ENCODE measurements at places on chromosomes 1 and 21.

- no peak for DNase-seq
Observed at GRCh38 chr1:214640431-214641213, 37.6 kb downstream of the CENPF start.

- DNase-seq: no peak
Observed at GRCh38 chr1:172220376-172220775, 200.1 kb upstream of the C1orf105 start.

DNA sequence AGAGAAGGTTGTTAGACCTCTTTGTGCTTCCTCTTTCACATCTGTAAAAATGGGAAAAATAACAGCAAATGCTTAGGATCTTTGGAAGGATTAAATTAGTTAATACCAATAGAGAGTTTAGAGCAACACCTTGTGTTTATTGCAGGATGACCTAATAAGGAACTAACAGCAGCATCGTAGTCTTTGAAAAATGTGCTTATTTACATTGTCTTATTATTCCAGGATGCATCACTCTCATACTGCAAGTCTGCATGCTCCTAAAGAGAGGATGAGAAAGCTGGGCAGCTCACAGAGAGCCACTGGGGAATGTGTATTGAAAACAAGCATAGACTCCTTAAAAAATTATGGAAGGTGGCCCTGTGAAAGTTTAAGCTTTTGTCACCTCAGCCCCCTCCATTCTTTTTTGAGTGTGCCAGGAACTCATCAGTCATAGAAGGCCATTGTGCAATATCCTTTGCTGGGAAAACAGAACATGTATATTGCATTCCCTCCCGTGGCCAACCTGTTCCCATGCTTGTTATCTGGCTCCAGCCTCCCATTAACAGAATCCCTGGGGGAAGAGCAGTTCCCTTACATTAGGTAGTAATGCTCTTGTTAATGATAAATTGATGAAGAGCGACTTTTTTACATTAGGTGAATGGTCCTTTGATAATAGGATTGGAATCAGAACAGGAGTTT lies 180.7 kb downstream of the ZNF326 start:
- DNase-seq: peak; percentile 13

GRCh38 chr1:179516976-179517705 lies 58.6 kb downstream of the NPHS2 start:
- peak; percentile 5 for DNase-seq

- peak; percentile 47 for DNase-seq
Observed at GRCh38 chr1:165717918-165718515, 19.7 kb upstream of the ALDH9A1 start.

- DNase-seq: no peak
Observed at GRCh38 chr1:194930132-194930531, 1678.1 kb downstream of the KCNT2 start.

- DNase-seq: peak; percentile 7
Observed at GRCh38 chr21:16195538-16195910, 465.7 kb downstream of the USP25 start.

DNA sequence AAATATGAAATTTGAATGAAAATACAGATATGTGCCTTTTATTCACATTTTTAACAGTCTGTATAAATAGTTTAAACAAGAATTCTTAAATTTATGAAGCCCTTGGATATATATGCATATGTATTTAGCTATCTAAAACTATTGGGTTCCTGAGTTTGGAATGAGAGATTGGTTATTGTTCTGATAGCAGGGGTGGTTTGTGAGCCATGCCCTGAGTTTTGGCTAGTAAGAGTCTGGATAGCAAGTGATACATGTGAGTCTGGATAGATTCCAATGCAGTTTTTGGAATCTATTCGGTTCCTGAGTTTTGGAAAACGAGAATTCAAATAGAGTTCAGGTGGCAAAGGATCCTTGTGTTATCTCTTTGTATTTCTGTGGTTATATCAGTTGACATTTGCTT lies 2.8 kb downstream of the MAN1A2 start:
- DNase-seq: no peak

DNA sequence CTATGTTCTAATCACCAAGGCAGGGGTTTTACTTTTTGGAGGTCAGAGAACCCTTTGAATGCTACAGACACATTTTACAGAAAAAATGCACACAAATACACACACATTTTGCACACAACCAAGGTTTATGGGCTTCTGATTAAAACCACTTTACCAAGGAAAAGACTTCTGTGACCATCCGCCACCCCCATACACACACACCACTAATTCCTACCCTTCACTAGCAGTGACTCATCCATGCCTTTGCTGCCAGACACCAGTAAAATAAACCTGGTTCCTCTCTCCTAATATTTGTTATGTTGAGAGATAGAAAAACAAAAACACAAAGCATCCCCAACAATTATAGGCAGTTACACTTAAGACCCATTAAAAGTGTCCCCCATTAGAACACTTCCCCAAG lies 12.9 kb downstream of the PIGM start:
- DNase-seq: peak; percentile 25

DNA sequence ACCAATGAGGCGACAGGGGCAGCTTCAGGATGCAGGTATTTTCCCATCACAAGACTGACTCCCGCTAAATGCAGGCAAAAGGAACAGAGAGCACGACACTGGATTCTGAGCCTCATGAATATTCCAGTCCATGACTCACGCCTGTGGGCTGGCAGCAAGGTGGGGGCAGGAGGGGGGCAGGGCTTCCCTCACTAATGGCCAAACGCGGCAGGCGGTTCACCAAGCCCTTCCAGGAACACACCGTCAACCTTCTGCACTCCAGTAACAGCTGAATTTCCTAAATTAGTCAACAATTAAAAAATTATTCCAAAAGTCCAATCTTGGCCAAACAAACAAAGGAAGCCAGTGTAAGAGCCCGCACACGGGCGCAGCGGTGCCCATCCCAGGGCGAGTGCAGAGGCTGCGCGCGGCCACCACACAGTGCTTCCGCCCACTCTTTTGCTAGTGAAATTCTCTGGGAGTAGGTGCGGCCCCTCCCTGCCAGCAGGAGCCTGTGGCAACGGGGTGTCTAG lies 12.5 kb upstream of the GPR153 start:
- peak; percentile 64 for DNase-seq

- peak; percentile 54 for DNase-seq
Observed at GRCh38 chr1:51575406-51576084, 41.3 kb upstream of the OSBPL9 start.

GRCh38 chr1:70877343-70877742 lies 170.3 kb downstream of the PTGER3 start:
- DNase-seq: no peak

GRCh38 chr1:206953126-206953525 lies 6.9 kb upstream of the PIGR start:
- DNase-seq: no peak

- no peak for DNase-seq
Observed at GRCh38 chr21:38244407-38244787, 12.4 kb upstream of the KCNJ15 start.

GRCh38 chr1:40799351-40799867 lies 15.8 kb downstream of the KCNQ4 start:
- DNase-seq: no peak

DNA sequence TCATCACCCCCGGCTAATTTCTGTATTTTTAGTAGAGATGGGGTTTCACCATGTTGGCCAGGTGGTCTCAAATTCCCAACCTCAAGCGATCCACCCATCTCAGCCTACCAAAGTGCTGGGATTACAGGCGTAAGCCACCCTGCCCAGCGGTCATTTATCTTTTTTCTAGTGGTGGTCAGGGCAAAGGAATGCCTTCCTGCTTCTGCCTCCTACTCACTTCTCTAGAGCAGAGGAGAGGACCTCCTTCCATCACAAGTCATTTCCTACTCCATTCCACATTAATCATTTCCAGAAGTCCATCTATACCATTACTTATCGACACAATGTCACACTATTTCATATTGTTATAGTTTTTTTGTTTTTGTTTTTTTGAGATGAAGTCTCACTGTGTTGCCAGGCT lies 13.3 kb downstream of the FBXO42 start:
- DNase-seq: peak; percentile 10

DNA sequence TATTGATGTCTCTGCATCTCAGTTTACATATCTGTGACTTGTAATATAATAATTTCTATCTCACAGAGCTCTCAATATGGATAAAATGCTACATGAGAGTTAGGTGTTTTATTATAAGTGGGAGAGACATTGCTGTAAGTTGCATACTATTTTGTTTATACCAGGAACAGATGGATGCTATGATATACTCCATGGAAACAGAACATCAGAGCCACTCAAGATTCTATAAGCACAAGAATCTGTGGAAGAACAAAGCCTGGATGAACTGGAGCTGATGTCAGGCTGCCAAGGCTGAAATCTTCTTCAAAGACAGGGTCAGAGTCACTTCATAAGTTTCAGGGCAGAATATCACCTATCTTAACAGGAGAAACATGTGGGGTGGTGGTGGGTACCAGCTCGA lies 30.2 kb downstream of the DUSP10 start:
- no peak for DNase-seq

DNA sequence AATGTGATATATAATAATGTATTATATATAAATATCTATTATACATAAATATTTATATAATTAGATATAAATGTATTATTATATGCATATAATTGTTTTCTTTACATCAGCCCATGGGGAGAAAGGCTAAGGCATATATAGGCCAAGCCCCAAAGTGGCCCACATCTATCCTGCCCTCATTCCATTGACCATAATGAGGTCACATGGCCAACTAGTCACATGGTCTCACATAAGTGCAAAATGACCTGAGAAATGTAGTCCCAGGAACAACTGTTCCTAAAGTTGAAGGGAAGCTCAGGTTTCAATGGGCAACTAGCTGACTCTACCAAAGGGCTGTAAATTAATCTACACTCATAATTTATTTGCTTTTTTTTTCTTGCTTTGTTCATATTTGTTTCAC lies 14.5 kb upstream of the CCDC185 start:
- no peak for DNase-seq

DNA sequence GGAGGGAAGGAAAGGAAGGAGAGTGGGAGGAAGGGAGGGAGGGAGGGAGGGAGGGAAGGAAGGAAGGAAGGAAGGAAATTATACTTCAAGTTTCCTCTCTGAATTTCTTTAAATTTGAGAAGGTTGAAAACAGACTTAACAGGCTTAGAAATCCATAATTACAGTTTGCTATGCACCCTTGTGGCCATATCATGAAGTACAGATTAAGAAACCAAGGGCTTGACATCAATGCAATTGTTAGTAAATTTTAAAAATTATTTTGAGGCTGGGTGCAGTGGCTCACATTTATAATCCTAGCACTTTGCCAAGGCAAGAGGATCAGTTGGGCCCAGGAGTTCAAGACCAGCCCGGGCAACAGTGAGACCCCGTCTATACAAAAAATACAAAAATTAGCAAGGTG lies 14.4 kb downstream of the ANP32E start:
- DNase-seq: peak; percentile 43

DNA sequence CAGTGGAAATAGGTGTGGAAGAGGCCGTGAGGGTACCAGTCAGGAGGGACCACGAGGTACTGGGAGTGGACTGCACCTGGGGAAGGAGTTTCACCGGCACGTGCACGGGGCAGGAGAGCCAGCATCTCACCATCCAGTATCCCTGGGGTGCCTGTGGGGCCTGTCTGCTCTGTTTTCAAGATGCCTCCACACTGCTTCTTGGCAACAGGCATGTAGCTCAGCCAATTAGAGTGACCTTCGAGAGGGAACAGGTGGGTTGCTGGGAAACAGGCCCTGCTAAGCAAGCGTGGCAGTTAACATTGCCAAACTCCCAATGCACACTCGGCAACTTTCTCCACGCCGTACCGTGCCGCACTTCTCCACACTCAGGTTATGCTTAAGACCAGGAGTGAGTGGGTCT lies 17.7 kb downstream of the KCNC4 start:
- no peak for DNase-seq

- DNase-seq: peak; percentile 71
Observed at GRCh38 chr1:62781841-62782543, 1.9 kb upstream of the ATG4C start.

DNA sequence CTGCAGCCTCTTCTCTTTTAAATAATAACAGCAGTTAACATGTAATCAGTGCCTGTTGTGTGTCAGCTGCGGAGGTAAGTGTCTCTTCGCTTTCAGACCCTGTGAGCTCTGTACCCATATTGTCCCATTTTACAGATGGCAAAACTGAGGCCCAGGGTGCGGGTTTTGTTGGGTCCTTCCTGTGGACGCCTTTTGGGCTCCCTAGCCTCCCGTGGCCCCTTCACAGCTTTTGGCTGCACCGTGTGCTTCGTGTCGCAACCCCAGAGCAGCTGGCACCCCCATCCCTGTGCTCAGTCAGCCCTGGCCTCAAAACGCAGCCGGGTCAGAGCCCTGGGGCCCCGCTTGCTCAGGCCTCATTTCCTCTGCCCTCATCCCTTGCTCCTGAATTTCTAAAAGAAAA lies 53.8 kb downstream of the TLR5 start:
- DNase-seq: no peak

GRCh38 chr1:230711245-230711644 lies 2.7 kb downstream of the AGT start:
- DNase-seq: no peak

- DNase-seq: no peak
Observed at GRCh38 chr1:47812904-47813514, 184.2 kb downstream of the TRABD2B start.

DNA sequence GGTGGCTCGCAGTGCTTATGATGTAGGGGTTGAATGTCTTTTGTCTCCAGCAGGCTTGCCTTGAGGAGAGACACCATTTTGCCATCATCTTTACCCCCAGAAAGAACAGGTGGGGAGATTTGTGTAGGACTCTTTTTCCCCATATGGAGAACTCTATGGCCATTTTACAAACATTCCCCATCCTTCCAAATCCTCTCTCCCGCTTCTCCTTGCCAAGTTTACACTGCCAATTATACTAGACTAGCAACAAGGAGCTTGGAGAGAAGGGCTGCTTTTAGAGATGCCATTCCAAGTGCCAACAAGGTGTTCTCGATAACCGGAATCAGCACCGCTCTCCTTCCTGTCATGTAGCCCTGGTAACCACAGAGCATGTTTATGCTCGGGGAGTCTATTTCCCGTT lies 233.1 kb downstream of the CAMTA1 start:
- DNase-seq: no peak

DNA sequence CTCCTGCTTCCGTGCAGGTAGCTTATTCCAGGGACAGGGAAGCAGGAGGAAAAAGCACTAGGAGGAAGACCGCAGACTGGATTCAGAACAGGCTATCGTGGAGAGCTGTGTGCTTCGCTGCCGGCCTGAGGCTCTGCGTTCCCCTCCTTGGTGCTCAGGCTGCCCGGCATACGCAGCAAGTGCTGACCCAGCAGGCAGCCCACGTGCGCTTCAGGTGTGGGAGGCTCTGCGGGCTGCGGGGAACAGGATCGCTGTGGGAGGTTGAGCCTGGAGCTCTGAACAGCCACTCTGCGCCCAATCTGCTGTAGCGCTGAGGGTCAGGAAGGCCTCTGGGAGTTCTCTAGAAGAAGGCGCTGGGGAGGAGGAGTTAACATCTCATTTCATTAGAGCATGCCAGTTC lies 27.9 kb downstream of the DOP1B start:
- no peak for DNase-seq

Measured in suppressor macrophage treated with lipopolysaccharide for 1 hour (primary cell).